ENCODE measurements at places on chromosomes 2 and 18.

GRCh38 chr2:170038734-170039133, 139.2 kb upstream of the MYO3B start:
- no peak for DNase-seq

DNA sequence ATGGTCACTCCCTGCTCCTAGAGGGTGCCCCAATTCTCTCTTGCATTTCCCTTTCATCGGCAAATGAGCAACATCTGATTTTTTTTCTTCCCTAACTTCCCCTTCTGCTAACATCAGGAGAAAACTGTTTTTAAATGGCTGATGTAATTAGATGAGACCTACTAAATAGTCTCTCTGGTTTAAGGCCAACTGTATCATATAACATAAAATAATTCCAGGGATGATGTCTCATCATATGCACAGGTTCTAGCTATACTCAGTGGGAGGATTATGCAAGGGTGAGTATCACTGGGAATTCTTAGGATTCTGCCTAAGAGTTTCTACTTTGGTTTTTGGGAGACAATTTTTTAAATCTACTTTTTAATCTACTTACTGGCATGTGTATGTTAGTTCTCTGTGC, 193.4 kb downstream of the PARD3B start:
- DNase-seq, result no peak

GRCh38 chr18:42183746-42184145, 228.7 kb downstream of the PIK3C3 start:
- DNase-seq, result no peak

GRCh38 chr2:172399765-172400164, 27.6 kb upstream of the ITGA6 start:
- no peak for DNase-seq

Measured in activated naive CD8-positive, alpha-beta T cell treated with anti-CD3 and anti-CD28 coated beads for 36 hours (primary cell).